HuH-7 (cell line): ENCODE measurements at places on chromosomes 12 and 14.

DNA sequence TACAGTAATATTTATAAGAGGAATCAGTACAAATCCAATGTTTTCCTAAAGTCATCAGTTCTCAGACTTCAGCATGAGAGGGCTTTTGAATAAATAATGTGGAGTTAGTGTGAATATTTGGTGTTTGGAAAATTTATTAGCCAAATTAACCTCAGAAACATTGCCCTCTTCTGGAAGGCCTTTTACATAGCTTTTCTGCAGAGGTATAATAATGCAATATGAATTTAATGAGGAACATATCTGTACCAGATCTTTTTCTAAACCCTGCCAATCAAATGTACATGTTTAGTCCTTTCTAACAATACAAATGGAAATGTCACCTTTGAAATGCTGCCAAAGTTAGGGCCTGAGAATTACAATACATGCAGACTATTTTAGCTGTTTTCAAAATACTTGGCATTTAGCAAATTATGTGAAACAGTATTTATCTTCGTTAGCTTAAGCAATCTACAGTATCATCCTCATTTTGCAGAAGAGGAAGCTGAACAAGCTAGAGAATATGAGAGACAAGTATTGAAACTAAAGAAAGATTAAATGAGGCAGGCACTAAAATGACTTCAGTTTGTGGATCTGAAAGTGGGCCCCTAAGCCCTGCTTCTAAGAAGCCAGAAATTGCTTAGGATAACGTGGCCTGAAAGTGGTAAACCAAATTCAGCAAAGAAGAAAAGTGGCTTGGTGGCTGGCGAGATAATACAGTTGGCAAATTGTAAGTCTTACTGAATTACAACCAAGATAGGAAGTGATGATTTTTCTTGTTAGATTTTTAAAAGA, 60.4 kb upstream of the MANSC4 start:
- DNase-seq, result no peak

- DNase-seq, result no peak
Measured at GRCh38 chr14:96164861-96165490, 39.7 kb upstream of the BDKRB2 start.

DNA sequence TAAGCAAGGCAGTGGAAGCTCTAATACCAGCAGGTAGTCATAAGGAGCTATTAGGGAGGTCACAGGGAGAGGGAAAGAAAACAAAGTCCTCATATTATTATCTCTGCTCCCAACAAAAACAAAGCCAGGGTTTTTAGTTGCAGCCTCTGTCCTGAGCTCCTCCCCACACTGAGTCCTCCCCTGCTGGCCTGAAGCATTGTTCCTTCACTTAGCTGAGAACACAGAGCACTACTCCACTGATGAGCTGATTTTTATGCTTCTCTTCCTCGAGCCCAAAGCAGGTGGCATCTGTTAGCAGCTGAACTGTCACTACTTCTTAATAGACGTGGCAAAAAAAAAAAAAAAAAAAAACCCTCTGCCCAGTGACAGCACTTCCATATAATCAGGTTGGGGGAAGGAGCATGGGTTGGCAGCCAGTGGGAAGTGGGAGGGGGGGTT, 10.5 kb upstream of the STAC3 start:
- DNase-seq, result no peak

- DNase-seq, result no peak
Measured at GRCh38 chr14:63671987-63672386, 30.3 kb upstream of the WDR89 start.
